Lower lobe of right lung (tissue), 2 donors: ENCODE measurements at places on chromosomes 2 and 18. TPM values are rescaled to one million over a fixed set of nuclear protein-coding genes. Genes with fewer than 3 reads are reported as not detected.

Gene COLEC12
- 79.2 TPM for total RNA-seq

Gene INO80B
- 38.4 TPM for total RNA-seq

Gene VWA3B
- 7.9 TPM for total RNA-seq

Gene RNF125
- total RNA-seq = 8.1 TPM

Gene MBD2
- 102 TPM for total RNA-seq

Gene POMC
- 3.9 TPM for total RNA-seq

Gene CNTNAP5
- not detected for total RNA-seq

Gene ABCG5
- total RNA-seq = not detected

Gene ACVR1C
- 1.7 TPM for total RNA-seq

Gene SLC4A5
- 4.2 TPM for total RNA-seq

Gene ELAC1
- 7.7 TPM for total RNA-seq

Gene FOXD4L1
- total RNA-seq = 0.62 TPM

Gene EVA1A
- total RNA-seq = 31.7 TPM

Gene LYG2
- total RNA-seq = not detected

Gene C2orf66
- 0.21 TPM for total RNA-seq

Gene TCF23
- total RNA-seq = 1.2 TPM

Gene SERPINB7
- total RNA-seq = not detected

Gene ACVR2A
- total RNA-seq = 18.2 TPM

Gene PLEKHM3
- total RNA-seq = 25.8 TPM

Gene POTEJ
- total RNA-seq = not detected

Gene LRRTM1
- not detected for total RNA-seq

Gene DOK6
- 3.2 TPM for total RNA-seq

Gene C18orf32
- 60.6 TPM for total RNA-seq

Gene RIT2
- total RNA-seq = not detected

Gene WIPF1
- total RNA-seq = 84.4 TPM

Gene MFSD6
- 50.5 TPM for total RNA-seq

Gene DUSP19
- total RNA-seq = 5.6 TPM

Gene SCTR
- total RNA-seq = 13.2 TPM

Gene KIF1A
- 0.24 TPM for total RNA-seq
